ENCODE measurements at places on chromosomes 6 and 20.

- DNase-seq, result peak; percentile 65
Measured at GRCh38 chr20:36465109-36466080, 75.9 kb upstream of the MYL9 start.

- no peak for DNase-seq
Measured at GRCh38 chr6:168050881-168051586, 28.0 kb downstream of the FRMD1 start.

- DNase-seq, result no peak
Measured at GRCh38 chr6:2187826-2188225, 57.6 kb downstream of the GMDS start.

GRCh38 chr6:31528307-31528777, 420 bp upstream of the MCCD1 start:
- DNase-seq, result no peak

DNA sequence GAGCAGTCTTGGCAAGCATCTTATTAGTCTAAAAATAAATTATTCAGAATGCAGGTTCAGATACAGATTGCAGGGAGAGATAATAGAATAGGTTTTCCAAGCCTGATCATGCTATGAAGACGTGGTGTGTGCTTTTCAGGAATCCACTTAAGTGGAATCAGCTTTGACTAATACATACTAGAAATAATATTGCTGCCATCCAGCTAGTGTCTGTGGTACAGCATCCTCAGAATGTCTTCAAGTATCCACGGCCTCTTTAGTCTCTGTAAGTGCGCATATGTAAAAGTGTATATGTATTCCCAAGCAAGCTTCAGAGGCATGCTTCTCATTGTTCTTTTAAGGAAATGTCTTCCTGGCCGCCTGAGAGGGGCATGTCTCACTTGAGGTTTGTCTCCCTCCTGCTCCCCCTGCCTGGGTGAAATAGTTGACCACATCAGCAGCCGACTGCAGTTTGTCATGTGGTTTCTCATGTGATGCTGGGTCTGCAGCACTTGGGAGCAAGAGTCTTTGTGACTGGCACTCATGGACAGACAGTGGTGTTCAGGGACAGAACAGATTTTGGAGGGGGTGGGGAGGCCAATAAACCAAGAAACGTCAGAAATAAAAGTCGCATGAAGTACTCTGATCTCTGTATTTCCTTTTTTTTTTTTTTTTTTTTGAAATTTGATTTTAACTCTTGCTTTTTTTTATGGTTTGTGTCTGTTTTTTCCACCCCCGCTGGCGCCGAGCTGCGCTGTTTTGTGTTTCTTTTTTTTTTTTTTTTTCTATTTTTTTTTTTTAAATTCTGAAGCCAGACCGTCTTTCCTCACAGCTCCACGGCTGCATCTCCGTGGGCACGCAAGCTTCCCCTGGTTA, 150.8 kb downstream of the PRL start:
- no peak for DNase-seq

DNA sequence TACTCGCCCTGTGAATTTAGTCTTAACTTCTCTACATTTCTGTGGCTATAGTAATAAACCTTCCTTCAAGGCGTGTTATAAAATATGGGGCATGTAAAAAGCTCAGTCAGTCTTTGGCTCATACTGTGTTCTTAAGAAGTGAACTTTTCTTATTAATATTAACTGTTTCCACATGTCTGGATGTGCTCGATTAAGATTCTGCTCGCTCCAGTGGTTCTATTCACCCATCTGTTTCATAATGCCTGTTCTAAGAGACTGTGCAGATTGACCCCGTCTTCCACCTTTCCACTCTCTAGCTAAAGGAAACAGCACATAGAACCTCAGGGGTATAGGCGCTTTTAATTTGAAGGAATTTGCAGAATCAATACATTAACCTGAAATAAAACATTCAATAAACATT, 99.9 kb downstream of the L3MBTL3 start:
- no peak for DNase-seq

DNA sequence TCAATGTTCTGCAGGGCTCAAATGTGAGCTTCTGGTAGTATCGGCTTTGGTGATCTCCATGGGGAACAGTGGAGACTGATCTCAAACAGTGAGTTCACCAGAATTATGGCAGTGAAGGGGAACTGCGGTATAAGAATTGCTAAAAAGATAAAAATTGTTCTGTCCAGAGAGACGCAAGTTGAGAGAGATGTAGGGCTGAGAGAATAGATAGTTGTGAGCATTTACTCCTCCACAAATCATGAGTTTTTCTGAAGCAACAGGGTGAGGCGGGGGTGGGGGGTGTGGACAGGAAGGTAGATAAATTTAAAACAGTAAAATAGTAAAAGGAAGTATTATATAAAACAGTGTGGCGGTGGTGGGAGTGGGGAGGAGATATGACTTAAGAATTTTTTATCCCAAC, 98.6 kb upstream of the NEDD9 start:
- DNase-seq, result no peak

GRCh38 chr6:170453586-170454511, 99.3 kb downstream of the PSMB1 start:
- no peak for DNase-seq

- no peak for DNase-seq
Measured at GRCh38 chr6:111823831-111824607, 49.2 kb downstream of the FYN start.

DNA sequence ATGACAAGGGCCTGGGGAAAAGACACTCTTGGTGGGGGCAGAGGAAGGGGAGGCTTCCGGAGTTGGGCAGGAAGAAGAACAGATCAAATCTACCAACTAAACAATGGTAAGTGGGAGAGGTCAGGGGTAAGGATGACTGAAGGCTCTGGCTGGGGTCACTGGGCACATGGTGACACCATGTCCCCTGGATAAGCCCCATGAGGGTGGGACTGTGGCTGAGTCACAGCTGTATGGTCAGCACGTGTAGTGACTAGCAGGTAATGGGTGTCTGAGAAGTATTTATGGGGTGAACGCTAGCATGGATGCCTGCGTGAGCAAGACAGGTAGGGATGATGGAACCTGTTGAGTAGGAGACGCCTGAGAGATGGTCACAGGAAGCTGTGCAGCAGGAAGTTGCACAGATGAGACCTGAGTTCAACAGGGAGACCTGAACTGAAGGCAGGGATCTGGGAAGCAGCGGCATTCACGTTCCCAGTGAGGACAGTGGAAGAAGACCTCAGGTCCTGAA, 64.5 kb upstream of the SNX9 start:
- no peak for DNase-seq

DNA sequence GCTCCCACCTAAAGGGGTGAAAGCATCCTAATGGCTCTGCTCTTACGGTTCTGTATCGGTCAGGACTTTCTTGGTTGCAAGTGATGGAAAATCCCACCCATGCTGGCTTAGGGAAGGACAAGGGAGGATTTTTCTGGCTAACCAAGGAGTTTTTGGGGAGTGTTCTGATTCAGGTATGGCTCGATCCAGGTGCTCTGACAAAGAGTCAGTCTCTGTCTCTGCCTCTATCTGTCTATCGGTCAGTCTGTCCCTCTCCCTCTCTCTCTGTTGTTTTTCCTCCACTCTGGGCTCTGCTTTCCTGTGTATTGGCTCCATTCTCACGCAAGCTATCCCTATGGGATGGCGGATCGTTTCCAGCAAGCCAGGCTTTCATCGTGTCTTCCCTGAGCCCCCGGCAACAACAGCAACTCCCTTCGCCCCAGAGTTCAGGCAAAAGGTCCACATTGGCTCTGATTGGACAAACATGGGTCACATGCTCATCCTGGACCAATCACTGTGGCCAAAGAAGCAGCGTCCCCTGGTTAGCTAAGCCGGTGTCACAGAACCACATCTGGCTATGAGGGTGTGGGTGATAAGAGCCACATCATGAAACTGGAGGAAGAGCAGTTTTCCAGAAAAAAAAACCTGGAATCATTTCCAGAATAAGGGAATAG, 160.3 kb downstream of the BMP7 start:
- DNase-seq, result no peak

GRCh38 chr6:110731196-110731595, 84.1 kb downstream of the CDK19 start:
- no peak for DNase-seq

DNA sequence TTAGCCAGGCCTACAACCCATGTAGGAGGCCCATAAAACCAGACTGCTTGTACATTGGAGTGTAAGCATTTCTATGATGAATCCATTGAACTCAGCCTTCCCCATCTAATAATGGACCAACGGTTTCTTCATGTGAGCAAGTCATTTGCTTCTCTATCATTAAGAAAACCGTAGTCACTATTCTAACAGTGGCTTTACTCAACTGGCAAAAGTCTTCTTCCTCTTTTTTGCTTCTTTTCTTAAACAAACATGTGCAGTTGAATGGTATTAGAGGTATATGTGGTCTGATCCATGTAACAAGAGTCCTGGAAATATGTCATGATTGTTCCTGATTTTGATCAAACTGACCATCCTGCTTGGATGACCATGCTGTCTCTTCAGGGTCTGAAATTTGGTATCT, 132.4 kb upstream of the STXBP5 start:
- DNase-seq, result no peak

GRCh38 chr20:297925-298775, 780 bp downstream of the ZCCHC3 start:
- peak; percentile 17 for DNase-seq

DNA sequence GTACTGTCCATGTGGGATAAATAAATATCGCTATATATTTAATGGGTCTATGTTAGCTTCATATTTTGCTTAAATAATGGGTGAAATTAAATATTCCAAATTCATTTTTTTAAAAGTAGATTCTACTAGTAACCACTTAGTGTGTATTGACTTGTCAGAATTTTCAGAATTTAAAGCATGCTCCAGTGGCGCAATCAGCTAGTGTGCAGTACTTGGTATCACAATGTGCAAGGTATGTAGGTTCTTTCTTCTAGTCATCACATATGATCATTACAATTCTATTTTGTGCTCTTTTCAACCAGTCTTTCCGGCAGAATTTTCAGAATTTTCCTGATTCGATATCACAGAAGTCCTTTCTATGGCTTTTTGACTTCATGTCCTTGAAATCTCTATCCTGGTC, 32.6 kb downstream of the PDE7B start:
- no peak for DNase-seq

DNA sequence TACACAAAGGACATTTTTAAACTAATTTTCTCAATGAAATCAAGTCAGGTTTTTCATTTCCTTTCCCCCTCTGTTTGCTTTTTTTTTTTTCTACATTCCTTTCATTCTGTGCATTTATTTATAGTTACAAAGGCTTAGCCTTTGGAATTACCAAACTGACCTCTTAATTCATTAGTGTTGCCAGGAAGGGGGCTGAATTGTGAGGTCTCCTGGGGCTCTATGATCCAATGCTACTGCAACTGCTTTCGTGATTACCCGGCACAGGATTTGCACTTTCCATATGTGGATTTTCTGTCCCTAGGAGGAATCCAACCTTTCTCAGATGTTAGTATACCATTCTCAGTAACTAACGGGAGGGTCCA, 35.3 kb downstream of the NEDD9 start:
- DNase-seq, result no peak

DNA sequence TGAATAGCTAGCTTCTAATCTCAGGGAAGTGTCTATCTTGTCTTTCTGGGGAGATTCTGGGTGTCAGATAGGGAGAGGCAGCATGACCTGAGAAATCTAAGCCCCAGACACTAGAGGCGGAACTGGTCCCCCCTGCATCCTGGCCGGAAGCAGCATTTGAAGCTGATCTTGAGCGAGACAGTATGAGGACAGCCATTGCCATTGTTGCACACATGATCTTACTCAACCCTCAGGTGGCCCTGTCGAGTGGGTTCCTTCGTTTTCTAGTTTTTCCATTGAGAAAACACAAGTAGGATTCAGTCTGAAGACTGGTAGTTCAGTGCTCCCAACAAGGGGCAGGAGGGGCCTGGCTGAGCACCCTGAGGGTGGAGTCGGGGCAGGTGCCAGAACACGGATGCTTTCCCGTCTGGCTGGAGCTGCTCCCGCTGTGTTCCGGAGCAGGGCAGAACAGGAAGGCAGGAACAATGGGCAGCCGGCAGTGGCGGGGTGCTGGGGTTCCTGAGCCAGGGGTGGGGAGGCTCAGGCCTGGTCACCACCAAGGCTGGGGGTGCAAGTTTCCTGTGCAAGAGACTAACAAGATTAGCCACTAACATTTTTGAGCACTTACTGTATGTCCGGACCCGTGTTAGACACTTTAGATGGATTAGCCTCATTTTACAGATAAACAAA, 7.9 kb upstream of the SDCBP2 start:
- DNase-seq, result no peak

- DNase-seq, result no peak
Measured at GRCh38 chr20:16098890-16099639, 474.2 kb downstream of the KIF16B start.

GRCh38 chr20:41001497-41001896, 27.1 kb upstream of the TOP1 start:
- DNase-seq, result no peak

GRCh38 chr20:4942331-4942730, 59.0 kb downstream of the SLC23A2 start:
- no peak for DNase-seq

DNA sequence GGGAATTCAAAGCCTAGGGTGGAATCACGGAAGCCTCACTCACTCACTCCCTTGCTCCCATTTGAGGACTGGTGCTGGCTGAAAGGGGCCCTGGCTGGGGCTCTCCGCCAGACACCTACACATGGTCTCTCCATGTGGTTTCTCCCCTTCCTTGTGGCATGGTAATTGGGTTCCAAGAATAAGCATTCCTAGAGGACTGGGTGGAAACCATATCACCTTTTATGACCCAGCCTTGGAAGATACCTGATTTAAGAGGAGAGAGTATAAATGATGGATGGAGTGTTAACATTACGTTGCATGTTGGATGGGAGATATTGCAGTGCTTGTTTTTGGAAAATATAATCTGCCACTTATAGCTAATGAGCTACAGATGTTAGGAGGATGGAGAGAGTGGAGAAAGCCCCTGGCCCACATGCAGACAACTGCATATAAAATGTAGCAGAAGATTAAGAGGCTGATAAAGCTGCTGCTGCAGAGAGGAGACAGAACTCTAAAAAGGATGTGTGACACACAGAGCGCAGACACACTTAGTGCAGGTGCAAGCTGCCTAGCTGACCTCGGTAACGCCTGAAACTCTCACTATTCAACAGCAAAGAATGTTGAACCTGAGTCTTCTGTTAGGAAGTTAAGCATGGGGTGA, 23.3 kb upstream of the CDKN1A start:
- DNase-seq, result no peak

DNA sequence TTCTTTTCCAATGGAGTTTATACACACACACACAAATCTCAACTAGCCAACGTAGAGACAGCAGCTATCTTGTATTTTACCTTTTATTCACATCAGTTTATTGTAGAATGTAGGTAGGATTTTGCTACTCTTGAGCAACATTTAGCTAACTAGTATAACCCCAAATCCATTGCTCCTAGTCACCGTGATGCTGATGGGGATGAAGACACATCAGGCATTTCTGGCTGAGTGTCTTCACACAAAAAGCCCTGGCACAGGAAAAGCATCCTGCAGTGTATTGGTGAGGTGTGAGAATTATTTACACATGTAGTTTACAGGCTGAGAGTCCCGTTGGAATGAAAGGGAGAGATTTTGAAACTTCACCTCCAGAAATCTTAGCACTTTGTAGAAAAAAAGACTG, 65.9 kb upstream of the FBXL4 start:
- no peak for DNase-seq

- DNase-seq, result no peak
Measured at GRCh38 chr6:7433121-7433617, 43.6 kb downstream of the RIOK1 start.

- DNase-seq, result no peak
Measured at GRCh38 chr20:19291024-19291817, 78.8 kb downstream of the SLC24A3 start.

GRCh38 chr20:63223121-63223825, 7.3 kb upstream of the YTHDF1 start:
- DNase-seq, result no peak
